ENCODE measurements at places on chromosomes 7 and 10. TPM values are rescaled to one million over a fixed set of nuclear protein-coding genes. Genes with fewer than 3 reads are reported as not detected.
A peak's percentile ranks its signal among the peaks of the same experiment; 100 is the strongest.

- DNase-seq: no peak
Measured at GRCh38 chr7:147412782-147413556, 1177.6 kb upstream of the C7orf33 start.

GRCh38 chr10:75773813-75774782, 342.7 kb downstream of the LRMDA start:
- DNase-seq: no peak

GRCh38 chr7:151013733-151014497, 10.4 kb downstream of the ATG9B start:
- DNase-seq: peak; percentile 62

DNA sequence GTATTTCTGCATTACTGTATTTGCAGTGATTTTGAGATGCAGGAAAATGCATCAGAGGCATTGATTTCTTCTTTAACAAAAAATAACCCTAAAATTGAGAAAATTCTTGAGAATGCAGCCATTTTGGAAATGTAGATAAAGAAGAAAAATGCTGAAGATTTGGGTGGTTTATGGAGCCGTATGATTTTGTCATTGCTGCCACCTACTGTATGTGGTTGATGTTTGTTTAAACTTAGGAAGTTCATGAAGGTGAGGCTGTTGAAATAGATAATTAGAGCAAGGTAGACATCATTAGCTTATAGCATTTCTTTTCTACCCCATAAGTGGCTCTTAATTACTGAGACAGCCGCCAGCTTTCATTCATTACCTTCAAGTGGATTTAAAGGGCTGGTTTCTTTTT, 92.1 kb upstream of the SAMD8 start:
- no peak for DNase-seq

- DNase-seq: no peak
Measured at GRCh38 chr10:102113261-102113955, 6.8 kb downstream of the LDB1 start.

- DNase-seq: no peak
Measured at GRCh38 chr10:69025370-69025896, 36.8 kb downstream of the KIFBP start.

WDFY4 gene
- total RNA-seq: 0.82 TPM

OPN1SW gene
- total RNA-seq: not detected
